Thymus (tissue), 14 donors: ENCODE measurements at places on chromosomes 4 and X. TPM values are rescaled to one million over a fixed set of nuclear protein-coding genes. Genes with fewer than 3 reads are reported as not detected.

DNA sequence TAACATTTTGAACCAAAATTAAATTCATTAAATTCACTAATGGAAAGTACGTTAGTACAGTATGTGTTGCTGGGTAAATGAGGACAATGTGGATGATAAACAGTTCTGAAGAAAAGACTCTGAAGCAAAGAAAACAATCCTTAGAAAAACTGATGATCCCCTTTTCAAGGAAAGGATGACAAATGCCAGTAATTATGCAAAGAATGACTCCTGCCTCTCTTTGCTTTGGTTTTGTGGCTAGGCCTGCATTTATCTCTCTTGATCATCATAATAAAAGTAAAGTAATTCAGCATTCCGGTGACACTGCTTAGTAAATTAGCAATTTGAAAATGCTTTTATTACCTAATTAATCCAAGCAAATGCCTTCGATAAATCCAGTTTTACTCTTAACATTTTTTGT lies 652.2 kb upstream of the DIPK2B start:
- DNase-seq: no peak

DNA sequence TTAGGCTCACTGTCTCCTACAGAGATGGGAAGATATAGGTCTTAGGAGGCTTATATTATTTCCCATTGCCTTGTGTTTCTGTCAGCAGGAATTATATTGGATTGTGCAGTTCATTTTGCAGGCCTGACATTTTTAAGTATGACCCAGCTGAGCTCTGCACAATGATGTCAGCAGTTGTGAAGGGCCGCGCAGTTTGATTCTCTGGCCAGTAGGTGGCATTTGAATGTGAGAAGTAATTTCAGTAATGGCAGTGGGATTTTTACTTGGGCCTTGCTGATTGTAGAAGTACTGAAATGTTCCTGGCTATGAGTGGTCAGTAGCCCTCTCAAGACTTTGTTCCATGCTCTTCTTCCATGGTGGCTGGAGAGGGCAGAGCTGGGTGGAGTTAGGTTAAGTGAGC lies 247.2 kb upstream of the MTMR8 start:
- DNase-seq: no peak

DNA sequence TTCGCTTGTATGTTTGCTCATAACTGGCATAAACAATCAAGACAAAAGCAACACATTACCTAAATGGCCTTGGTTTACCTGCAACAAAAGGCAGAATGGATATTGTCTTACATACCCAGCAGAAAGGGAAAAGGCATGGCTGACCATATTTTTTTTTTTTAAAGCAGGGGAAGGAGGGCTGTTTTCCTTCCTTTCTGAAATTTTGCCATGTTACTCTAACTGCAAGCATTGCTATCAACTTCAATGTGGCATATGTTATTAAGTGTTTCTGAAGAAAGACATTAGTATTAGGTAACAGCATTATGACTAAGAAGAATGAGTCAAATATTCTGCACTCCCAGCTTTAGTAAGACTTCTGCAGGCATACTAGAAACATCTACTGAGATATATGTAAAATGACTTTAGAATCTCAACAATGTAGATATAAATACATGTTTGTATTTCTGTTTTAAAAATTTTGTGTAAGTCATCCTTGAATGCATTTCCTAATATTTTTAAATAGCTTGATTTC lies 512.6 kb upstream of the FAM241A start:
- DNase-seq: no peak

TSPAN7 gene
- 6.3 TPM for total RNA-seq

GRCh38 chr4:52572936-52573485 lies 86.1 kb downstream of the USP46 start:
- DNase-seq: no peak

DNA sequence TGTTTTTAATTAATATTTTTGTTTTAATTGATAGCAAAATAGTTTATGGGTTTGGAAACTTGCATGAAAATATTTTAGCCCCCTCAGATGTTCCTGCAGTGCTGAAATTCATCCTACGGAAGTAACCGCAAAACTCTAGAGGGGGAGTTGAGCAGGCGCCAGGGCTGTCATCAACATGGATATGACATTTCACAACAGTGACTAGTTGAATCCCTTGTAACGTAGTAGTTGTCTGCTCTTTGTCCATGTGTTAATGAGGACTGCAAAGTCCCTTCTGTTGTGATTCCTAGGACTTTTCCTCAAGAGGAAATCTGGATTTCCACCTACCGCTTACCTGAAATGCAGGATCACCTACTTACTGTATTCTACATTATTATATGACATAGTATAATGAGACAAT lies 40.4 kb downstream of the MAP7D3 start:
- DNase-seq: no peak

DNA sequence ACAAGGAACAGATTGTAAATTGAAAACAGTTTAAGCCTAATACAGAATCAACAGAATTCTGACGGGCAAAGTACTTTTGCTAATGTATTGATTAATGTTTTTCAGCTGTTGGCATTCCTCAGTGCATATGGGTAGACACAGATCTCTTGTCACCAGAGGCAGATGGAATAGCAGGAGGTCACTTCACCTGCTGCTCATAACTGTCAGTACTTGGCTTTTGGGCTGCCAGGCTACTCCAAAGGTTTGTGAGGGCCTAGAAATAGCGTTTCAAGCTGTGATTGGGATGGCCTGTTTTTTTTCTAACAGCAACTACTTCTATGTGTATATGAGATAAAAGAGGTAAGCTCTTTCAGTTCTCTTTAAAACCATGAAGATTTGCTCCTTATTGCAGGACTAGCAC lies 307.5 kb upstream of the ANXA10 start:
- no peak for DNase-seq

GRCh38 chr4:6467600-6467999 lies 4.8 kb downstream of the PPP2R2C start:
- no peak for DNase-seq

DNA sequence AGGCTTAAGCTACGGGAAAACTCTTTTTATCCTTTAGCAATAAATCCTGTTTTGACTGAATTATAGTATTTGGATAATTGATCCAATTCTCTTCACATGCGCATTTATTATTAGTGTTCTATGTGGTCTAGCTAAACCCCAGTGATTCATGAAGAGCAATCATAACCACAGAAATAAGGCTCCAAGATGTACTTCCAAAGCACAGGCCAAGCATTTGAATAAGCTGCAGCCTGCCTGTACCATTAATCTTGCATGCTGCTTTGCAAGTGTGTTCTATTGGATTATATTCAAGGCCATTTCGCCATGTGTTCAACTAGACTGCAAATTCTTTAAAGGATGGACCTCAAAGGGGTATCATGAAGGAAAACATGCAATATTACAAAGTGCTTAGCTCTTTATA lies 385.2 kb upstream of the FAT1 start:
- no peak for DNase-seq

- DNase-seq: no peak
These were observed 137.8 kb downstream of the FBXW7 start for GRCh38 chr4:152398060-152398459.

CFAP47 gene
- 0.05 TPM for total RNA-seq

- no peak for DNase-seq
These were observed 35.2 kb downstream of the ARHGEF6 start for GRCh38 chrX:136745215-136746173.

DNA sequence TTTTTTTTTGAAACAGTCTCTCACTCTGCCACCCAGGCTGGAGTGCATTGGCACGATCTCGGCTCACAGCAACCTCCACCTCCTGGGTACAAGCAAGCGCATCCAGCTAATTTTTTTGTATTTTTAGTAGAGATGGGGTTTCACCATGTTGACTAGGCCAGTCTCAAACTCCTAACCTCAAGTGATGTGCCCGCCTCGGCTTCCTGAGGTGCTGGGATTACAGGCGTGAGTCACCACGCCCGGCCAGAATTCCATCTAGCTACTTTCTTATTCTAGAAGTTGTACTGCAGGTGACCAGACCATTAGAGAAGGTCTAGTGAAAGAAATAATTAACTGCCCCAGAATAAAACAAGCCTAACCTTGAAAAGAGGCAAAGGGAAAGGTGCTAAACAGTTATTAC lies 2.3 kb downstream of the LRBA start:
- no peak for DNase-seq

CABS1 gene
- not detected for total RNA-seq

GRCh38 chr4:26522478-26522877 lies 32.2 kb upstream of the CCKAR start:
- DNase-seq: no peak

DNA sequence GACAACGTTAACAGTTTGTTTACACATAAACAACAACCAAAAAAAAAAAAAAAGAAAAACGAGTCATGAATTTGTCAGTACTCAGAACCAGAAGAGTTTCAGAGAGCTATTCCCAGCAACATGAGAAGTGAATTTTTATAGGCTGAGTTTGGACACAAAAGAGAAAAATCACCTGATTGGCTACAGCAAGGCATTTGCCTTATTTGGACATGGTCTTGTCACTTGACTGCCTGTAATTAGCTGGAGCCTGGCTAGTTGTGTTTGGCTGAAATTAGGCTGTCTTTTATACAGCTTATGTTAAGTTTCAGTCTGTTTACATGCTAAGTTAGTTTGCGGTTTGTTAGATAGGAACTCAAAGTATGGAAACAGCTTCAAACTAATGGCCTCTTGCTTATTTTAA lies 880 bp upstream of the TEX13A start:
- no peak for DNase-seq

GRCh38 chrX:150651906-150652305 lies 41.3 kb upstream of the MTMR1 start:
- no peak for DNase-seq
